ENCODE measurements at places on chromosomes 2 and 18.
A peak's percentile ranks its signal among the peaks of the same experiment; 100 is the strongest.

DNA sequence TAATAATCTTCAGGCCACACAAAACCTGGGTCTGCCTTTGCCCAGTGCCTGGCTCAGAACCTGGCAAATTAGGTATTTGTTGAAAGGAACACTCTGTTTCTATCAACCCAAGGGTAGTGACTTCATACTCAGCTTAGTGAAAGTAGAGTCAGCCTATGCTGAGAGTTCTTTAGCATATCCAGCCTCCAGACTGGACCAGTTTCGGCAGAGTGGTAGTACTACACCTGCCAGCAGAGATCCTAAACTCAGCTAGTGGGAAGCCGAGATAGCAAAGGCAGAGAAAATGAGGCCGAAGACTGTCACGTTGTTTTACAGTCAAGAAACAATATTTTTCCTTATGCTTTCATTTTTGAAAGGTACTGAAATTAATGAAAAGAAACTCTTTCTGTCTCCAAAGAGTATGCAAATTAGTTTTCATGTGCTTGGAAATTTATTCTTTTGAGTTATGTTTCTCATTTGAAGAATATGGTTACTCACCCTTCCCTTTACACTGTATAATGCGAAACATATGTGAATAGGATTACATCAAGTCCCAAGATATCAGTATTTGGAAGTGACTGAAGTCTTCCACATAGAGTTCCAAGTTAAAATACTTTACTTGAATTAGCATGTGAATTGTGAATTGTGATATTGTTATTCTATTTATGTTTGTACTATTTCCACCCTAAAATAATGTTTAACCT, 52.2 kb upstream of the UGP2 start:
- peak; percentile 68 for DNase-seq

DNA sequence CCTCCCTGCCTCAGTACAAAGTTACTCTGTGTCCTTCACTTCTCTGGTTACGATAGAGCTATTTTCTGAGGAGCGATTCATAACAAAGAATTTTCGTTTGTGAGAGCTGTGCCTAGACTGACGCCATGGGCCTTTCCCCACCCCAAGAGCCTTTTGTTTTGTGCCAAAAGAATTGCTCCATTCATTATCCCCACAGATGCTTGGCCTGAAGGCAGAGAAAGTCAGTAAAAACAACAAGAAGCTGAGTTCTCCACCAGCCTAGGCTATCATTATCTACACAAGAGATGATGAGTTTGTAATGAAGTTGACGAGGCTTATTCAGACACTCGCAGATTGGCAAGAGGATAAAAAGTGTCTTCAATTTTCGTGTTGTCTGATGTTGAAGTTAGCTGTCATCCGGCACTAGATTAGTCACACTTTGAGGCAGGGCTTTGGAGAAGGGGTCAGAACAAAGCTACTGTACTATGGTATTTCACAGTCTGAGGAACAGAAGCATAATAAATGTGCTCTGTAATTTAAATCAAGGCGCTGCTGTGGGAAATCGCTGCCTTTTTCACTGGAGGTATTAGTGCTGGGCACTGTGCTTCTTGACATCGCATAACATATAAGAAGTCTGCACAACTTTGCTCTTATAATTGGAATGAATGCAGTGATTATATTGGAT, 278.4 kb upstream of the FIGN start:
- peak; percentile 17 for DNase-seq

- DNase-seq, result no peak
These were observed 85.3 kb downstream of the ZEB2 start for GRCh38 chr2:144434425-144435222.

DNA sequence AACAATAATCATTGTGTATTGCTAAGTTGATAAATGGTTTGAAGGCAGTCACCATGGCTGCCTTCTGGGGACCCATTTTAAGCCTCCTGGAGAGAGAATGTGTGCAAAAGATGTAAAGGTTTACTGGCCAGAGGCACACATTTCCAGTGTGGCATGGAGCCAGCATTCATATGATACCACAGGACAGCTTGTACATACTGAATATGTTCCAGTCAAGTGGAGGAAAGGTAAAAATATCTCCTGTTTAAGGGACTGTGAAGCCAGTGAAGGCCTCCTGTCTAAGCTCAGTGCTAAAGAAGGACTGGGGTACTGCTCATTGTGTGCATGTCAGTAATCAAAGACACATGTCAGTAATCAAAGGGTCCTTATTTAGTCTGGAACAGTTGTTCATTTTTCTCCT, 119.2 kb downstream of the BABAM2 start:
- DNase-seq, result peak; percentile 53

- DNase-seq, result no peak
These were observed 698.1 kb upstream of the CDH2 start for GRCh38 chr18:28875059-28875458.

DNA sequence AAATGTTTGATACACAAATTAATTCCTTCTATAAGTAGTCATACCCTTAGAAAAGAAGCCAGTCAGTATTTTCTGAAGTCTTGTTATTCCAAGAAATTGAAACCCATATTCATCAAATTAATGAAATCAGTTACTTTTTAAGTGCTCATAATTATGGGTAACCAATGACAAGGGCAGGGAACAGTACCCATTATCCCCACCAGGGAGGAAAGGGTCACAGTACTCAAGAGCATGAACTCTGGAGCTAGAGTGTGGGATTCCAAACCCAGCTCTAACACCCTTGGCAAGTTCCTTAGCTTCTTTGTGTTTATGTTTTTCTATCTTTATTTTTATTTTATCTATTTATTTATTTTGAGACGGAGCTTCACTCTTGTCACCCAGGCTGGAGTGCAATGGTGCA, 68.4 kb downstream of the CCDC148 start:
- DNase-seq, result no peak

GRCh38 chr2:129752686-129753085, 226.8 kb upstream of the RAB6C start:
- no peak for DNase-seq

DNA sequence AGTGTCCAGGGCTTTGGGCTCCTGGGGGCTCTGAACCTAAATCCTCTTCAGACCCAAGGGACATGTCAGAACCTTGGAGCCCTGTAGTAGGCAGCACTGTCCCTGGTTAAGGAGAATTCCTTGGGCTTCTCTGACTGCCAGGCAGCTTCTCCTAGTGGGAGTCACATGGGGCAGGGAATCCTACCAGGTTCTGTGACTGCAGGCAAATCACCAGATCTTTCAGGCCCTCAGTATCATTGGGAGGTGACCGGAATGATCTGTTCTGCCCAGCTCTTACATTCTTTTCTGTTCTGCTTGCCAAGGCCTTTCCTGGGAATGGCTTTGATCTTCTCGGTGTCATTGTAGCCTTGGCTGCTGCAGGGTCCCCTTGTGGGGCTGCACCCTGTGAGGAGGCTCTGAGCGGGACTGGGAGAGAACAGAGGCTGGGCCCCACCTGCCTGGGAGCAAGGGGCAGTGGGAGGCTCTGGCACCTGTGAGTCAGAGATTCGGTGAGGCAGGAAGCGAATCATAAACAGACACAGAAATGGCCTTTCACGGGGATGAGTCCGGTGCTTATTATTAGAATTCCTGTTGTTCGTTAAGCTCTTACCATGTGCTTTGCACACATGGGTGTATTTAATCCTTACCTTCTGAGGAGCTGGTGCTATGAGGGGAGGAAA, 14.1 kb downstream of the CEP68 start:
- DNase-seq, result peak; percentile 45

DNA sequence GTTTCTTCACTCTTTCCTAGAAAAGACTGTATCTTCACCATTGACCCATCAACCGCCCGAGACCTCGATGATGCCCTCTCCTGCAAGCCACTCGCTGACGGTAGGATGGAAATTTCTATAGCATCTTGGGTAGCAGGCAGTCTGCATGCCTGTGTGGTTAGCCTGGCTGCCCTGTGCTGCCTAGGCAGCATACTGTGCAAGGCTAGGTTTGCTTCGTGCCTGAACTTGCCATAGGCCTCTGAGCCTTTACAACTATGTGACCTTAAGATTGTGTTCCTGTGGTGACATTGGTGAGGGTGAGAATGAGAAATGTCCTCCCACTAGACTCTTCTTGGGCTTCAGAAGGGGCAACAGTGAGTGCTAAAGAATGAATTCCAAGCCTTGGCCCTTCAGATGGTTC, 168.2 kb upstream of the ALPP start:
- no peak for DNase-seq

GRCh38 chr2:214507032-214507431, 96.2 kb downstream of the VWC2L start:
- DNase-seq, result no peak

- DNase-seq, result no peak
These were observed 27.8 kb upstream of the REL start for GRCh38 chr2:60853531-60853930.

DNA sequence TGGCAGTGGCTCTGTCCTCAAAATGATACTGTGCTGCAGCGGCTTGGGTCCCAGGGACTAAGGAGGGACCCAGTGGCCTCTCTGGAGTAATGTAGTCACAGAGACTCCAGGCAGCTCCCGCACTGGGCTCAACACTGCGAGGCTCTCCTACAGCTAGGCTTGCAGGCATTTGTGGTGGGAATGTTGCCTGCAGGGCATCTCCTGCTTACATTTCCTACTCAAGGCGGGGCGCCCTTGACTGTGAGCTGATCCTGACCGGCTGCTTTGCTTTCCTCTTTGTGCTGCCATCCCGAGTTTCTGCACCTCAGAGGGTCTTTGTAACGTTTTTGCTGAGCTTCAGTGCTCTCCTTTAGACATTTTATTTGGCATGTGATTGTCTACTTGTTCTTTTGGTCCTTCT, 177.4 kb upstream of the FN1 start:
- DNase-seq, result no peak

- peak; percentile 76 for DNase-seq
These were observed 675.0 kb downstream of the IRS1 start for GRCh38 chr2:226124548-226125011.

DNA sequence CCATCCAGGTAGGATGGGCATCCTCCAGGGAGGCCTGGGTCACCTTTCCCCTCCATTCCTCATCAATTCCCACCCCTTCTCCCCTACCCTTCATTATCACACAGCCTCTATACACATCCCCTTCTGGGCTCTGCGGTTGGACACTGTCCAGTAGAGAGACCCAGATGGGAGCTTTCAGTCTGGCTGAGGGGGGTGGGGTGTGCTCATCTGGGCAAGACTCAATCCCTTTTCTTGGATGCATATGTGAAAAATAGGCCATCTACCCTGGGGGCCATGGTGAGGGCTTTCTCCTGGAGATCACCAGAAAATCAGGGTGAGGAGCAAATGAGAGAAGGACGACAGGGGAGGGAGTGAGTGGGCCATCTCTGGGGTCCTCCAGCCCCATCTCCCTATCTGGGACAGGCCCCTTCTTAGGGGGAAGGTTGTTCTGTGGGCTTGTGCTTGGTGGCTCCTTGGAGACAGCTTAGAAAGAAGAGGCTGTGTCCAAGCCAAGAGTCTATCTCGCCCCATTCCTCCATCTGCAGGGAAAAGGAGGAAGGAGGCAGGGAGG, 160.1 kb downstream of the DYSF start:
- DNase-seq, result no peak

DNA sequence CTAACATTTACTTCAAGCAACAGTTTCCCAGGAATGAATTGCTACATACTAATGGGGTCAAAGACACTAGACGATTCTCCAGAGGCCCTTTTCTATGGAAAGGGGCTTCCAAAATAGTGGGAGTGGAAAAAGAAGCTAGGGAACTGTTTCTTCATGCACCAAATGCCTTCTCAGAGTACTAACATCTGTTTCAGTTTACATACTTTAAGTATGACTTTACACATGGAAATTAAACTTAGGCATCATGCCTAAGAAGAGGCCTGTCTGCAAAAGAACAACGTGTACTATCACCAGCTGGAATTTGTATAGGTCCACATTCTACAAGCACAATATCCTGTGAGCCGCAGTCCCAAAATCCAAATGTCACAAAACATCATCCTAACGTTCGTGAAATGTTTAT, 29.4 kb upstream of the WDR75 start:
- peak; percentile 95 for DNase-seq

GRCh38 chr2:135862718-135863117, 13.5 kb downstream of the MCM6 start:
- DNase-seq, result no peak

- DNase-seq, result no peak
These were observed 594.3 kb upstream of the REG3G start for GRCh38 chr2:78431241-78431640.

DNA sequence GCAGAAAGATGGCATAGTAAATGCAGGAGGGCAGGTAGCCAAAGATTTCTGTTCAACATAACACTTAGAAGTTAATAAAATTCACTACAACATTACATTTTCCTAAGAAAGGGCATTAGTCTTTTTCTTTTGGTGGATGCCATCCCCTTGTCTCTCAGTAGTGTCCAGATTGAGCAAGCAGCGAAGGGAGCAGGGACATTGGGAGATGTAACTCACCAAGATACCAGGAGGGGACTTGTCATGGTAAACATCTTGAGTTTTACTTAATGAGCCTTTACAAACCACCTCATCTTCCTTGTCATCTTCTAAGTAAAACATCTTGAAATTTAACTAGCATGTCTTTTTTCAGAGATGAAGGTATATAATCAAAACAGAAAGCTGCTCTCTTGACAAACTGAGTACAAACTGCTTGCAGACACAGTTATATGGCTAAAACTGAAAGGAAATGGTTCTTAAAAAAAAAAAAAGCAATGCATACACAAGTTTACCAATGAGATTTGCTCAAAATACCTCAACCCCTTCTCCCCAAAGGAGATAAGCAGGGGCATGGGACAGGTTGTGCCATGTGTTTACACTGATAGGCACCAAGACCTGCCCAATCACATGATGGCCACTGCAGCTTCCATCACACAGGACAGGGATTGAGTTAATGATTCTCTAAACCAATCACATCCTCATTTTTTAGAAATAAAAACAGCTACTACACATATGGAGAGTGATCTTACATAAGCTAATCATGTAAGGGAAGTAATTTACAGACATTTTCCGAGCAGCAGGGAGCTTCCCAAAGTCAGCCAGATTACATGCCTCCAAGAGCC, 30.3 kb downstream of the LPIN2 start:
- DNase-seq, result no peak

GRCh38 chr2:61949458-61949713, 43.9 kb downstream of the COMMD1 start:
- no peak for DNase-seq

DNA sequence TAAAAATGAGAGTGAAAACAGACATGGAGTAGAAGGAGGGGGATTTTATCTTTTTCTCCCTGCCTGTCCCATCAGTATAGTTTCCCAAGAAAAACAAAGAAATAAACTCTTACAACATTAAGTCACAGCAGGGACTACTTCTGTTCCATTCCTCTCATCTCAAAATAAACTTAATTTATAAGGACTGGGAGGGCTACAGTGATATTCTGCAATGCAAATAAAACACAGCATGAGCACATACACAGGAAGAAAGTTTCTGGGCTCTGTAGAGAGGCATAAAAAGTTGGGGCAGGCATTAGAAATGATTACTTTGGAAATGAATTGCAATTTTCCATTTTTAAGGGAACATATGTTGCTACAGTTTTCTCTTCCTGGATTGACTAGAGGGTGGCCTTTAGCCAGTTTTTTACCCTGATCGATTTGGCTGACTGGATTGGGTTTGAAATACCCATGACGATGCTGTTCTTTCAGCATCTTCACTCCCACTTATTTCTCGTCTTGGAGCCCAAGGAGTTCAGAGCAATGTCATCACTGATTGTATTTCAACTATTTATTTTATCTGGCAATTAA, 157.1 kb downstream of the ACTR3 start:
- no peak for DNase-seq

GRCh38 chr2:176148751-176149421, 2.5 kb upstream of the HOXD4 start:
- DNase-seq, result no peak

GRCh38 chr2:239946562-239946863, 78.6 kb downstream of the NDUFA10 start:
- DNase-seq, result no peak

GRCh38 chr18:5029592-5029991, 167.5 kb downstream of the AKAIN1 start:
- DNase-seq, result no peak

All from cardiac fibroblast (primary cell).